ENCODE measurements at places on chromosomes 7 and 10. TPM values are rescaled to one million over a fixed set of nuclear protein-coding genes. Genes with fewer than 3 reads are reported as not detected.

LRIT1 gene
- total RNA-seq, result not detected

TUBB8 gene
- not detected for total RNA-seq

POLR2J2 gene
- 7.4 TPM for total RNA-seq

AGAP6 gene
- 4.2 TPM for total RNA-seq

SHH gene
- not detected for total RNA-seq

SPAG6 gene
- not detected for total RNA-seq

LOXL4 gene
- total RNA-seq, result 52.4 TPM

AKR1C4 gene
- total RNA-seq, result not detected

DNA sequence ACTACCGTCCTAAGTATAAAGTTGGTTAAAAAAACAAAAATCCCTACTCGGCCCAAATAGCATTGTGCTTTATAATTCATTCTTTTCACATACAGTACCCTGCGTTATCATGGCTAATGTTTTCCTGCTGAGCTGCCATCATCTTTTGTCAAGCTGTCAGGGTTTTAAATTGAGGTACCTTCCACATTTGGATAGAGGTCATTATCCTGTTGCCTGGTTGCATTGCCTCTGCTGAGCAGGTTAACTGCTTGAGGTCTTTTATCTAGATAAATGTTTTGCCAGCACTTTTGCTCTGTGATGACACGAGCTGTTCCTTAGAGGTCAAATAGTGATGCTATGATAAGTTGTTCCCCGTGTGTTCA lies 94.4 kb upstream of the FZD1 start:
- no peak overlapping the region for H3K27ac ChIP-seq
- no peaks in the 10 kb centered on the region for H3K27me3 ChIP-seq
- H3K4me1 ChIP-seq, result peaks cover 46% of the 10 kb centered on the region
- DNase-seq, result no peak
- H3K4me3 ChIP-seq, result no peak overlapping the region

DNA sequence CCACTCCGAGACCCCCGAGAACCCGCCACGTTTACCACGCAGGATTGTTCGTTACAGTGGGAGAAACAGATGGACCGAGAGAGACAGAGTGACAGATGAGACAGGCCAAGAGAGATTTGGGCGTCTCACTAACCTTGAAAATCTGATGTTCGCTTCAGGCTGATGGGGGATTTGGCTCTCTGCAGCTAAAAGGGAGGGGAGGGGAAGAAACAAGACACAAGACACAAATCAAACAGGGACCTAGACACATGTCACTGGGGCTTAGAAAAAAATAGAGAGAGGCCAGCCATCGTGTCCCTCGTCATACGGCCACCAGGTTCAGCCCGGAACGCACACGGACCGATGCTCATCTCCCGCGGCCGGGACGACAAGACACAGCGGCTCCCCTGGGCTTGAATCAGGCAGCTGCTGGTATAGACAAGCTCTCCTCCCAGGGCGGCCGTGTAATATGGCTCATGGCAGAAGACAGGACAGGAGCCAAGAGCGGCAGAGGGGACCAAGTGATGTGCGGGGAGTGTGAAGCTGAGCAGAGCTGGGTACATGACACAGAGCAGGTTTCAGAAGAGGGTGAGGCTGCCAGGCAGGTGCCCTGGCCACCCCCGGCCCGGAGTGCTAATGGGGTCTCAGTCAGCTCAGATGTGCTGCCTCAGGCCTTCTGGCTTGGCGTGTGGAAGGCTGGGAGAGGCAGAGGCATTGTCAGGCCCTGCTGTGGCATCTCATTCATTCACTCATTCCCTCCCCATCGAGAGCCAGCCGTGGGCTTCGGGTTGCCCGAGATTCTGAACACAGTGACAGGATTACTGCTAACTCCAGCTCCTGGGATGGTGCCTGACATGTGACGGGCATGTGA lies 88.5 kb upstream of the GNA12 start:
- no peak for DNase-seq
- H3K27ac ChIP-seq, result no peak overlapping the region
- no peak overlapping the region for H3K4me3 ChIP-seq
- H3K4me1 ChIP-seq, result peaks cover 8% of the 10 kb centered on the region

DNA sequence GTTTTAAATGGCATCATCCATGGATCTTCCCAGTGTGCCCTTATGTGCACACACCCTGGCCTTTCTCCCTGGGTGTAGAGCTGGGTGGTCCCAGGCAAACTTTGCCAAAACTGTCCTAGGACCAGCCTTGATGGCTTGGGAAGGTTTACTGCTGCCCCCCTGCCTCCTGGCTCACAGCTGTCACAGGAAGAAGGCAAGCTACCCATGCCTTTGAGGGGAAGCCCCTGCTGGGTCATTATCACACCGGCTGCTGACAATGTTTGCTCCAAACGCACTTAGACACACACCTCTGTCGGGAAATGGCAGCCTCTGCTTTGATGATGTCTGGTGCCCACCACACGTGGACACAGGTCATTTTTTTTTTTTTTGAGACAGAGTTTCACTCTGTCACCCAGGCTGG lies 25.2 kb upstream of the FIGNL1 start:
- H3K27ac ChIP-seq, result no peak overlapping the region
- no peak overlapping the region for H3K4me3 ChIP-seq
- no peaks in the 10 kb centered on the region for H3K4me1 ChIP-seq
- DNase-seq, result no peak

DNA sequence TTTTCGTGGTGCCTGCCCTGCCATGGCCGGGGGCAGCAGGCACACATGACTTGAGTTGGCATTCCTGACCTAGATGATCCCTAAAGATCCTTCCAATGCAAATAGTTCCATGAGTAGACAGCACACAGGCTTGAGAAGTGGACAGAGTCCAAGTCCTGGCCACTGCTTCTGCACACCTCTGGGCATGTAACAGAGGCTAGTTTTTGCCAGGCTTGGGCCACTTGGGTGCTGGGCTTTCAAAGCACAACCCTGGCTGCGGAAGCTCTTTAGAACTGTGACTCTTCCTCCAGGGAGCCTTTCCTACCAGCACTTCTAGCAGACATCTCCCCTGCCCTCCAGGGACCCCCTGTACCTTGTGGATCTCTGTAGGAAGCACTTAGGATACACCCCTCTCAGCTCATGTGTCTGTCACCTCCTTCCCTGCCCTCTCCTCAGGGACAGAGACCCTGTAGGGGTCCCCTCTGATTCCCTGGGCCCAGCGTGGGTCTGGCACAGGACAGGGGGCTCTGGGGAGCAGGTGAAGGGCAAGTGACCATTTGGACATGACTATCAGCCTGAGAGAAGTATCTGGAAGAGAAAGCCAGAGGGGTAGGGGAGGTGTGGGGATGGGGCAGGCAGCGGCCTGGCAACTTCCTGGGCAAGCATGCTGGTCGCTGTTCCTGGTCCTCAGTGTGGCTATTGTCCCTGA lies 36.2 kb downstream of the ZCCHC24 start:
- H3K4me3 ChIP-seq, result no peak overlapping the region
- H3K4me1 ChIP-seq, result peaks cover 79% of the 10 kb centered on the region
- H3K27ac ChIP-seq, result no peak overlapping the region
- DNase-seq, result no peak

DNA sequence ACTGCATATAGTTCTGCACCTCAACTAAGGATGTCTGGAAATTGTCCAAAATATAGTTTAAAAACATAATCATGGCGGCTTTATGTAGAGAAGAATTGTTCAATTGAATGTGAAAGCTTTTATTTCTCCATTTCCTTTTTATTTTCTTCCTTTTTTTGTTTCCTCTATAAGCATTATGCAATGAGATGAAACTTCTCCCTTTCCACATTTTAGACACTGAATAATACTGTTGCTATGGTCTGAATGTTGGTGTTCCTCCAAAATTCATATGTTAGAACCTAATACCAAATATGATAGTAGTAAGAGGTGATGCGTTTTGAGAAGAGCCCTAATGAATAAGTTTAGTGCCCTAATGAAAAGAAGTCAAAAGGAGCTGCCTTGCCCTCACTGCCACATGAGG lies 175.0 kb downstream of the RNLS start:
- H3K4me3 ChIP-seq, result no peak overlapping the region
- H3K36me3 ChIP-seq, result no peaks in the 10 kb centered on the region
- no peak overlapping the region for H3K27ac ChIP-seq
- no peaks in the 10 kb centered on the region for H3K27me3 ChIP-seq

GRCh38 chr10:32411797-32412498 lies 34.0 kb upstream of the CCDC7 start:
- no peak overlapping the region for H3K27ac ChIP-seq
- DNase-seq, result no peak
- no peaks in the 10 kb centered on the region for H3K36me3 ChIP-seq
- peaks cover under 1% of the 10 kb centered on the region for H3K27me3 ChIP-seq
- H3K4me1 ChIP-seq, result peaks cover 32% of the 10 kb centered on the region
- no peak overlapping the region for H3K4me3 ChIP-seq

- H3K4me3 ChIP-seq, result no peak overlapping the region
- H3K4me1 ChIP-seq, result no peaks in the 10 kb centered on the region
- DNase-seq, result no peak
Observed at GRCh38 chr10:67119651-67120050, 193.8 kb downstream of the LRRTM3 start.

DNA sequence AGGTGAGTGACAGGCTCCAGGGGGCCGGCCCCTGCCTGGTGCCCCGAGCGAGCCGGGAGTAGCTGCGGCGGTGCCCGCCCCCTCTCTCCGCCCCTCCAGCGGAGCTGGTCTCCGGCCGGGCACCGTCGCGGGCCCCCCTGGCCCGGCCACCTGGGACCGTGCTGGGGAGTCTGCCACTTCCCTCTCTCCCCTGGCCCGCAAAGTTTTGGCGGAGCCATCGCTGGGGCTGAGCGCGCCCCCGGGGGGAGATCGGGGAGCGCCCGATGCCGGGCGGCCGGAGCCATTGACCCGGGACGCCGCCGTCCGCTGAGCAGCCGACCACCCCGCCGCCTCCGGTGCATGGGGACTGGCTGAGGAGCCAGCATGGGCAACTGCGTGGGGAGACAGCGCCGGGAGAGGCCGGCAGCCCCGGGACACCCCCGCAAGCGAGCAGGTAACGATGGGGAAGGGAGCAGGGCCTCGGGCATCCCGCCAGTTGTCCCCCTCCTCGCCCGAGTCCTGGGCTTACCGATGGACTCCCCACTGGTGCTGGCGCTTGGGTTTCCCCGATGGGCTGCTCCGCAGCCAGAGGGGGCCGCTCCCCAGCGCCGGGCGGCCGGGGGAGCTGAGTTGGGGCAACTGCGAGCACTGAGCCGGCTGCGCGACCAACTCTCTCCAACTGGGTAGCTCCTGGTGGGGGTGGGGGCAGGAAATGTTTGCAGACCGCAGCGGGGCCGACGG lies at the start of gene UBTD1:
TSS of gene UBTD1 (plus strand) at position 84 of the 720 bp plus-strand sequence. CDS start at position 364, 280 bp downstream.
- peaks cover 55% of the 10 kb centered on the region for H3K4me1 ChIP-seq
- DNase-seq, result no peak
- peak within 1 kb of the TSS; percentile 83 for H3K27ac ChIP-seq
- no peaks in the 10 kb centered on the region for H3K36me3 ChIP-seq
- no peaks in the 10 kb centered on the region for H3K27me3 ChIP-seq

DNA sequence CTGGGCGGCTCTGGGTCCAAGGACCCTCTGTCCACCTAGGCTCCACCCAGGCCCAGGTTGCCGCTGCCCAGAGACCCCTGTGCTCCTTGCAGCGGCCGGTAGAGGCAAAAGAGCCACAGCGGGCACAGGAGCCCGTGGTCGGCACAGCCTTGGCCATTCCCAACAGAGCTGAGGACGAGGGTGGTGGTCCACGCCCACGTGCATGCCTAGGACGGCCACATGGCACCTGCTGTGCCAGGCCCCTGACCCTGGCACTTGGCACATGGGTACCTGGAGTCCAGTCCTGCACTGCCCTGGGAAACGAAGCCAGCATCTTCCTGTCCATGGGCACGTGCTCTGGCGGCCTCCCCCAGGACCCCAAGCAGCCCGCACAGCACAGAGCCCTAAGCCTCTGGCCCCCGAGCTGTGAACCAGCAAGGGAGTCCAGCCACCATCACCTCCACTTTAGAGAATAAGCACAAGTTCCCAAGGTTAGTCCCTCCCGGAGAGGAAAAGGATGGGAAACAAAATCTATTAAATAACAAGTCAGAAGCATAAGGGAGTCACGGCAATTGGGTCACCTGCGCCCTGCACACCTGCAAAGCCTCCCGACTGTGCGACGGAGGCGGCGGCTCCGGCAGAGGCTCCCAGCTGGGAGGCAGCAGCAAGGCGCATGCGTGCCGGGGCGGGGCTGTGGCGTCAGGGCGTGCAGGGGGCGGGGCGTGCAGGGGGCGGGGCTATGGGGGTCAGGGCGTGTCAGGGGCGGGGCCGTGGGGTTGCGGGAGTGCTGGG lies 59.1 kb downstream of the STK32C start:
- no peak overlapping the region for H3K27ac ChIP-seq
- peaks cover 14% of the 10 kb centered on the region for H3K27me3 ChIP-seq
- H3K4me1 ChIP-seq, result no peaks in the 10 kb centered on the region
- no peak for DNase-seq

GRCh38 chr10:113720386-113720785 lies 31.1 kb upstream of the PLEKHS1 start:
- no peak for DNase-seq
- H3K27ac ChIP-seq, result no peak overlapping the region
- peaks cover 8% of the 10 kb centered on the region for H3K36me3 ChIP-seq
- H3K4me1 ChIP-seq, result no peaks in the 10 kb centered on the region
- H3K4me3 ChIP-seq, result no peak overlapping the region

DNA sequence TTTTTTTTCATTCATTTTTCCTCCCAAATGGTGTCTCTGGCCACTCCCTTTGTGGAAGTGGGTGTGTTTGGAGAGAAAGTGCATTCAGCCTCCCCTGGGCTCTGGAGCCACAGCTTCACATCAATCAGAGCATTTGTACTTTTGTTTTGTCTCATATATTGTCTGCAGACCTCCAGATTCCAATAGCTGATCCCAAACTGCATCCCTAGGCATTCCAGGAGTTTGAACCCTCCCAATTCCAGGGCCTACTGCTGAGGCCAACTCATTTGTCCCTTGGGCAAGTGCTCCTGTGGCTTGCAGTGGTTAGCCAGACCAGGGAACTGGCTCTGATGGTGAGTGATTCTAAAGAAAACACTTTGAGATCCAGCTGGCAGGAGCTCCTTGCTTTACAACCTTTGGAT lies 163.3 kb downstream of the IPMK start:
- no peak overlapping the region for H3K27ac ChIP-seq
- no peak overlapping the region for H3K4me3 ChIP-seq
- peaks cover 17% of the 10 kb centered on the region for H3K27me3 ChIP-seq
- no peaks in the 10 kb centered on the region for H3K36me3 ChIP-seq

DNA sequence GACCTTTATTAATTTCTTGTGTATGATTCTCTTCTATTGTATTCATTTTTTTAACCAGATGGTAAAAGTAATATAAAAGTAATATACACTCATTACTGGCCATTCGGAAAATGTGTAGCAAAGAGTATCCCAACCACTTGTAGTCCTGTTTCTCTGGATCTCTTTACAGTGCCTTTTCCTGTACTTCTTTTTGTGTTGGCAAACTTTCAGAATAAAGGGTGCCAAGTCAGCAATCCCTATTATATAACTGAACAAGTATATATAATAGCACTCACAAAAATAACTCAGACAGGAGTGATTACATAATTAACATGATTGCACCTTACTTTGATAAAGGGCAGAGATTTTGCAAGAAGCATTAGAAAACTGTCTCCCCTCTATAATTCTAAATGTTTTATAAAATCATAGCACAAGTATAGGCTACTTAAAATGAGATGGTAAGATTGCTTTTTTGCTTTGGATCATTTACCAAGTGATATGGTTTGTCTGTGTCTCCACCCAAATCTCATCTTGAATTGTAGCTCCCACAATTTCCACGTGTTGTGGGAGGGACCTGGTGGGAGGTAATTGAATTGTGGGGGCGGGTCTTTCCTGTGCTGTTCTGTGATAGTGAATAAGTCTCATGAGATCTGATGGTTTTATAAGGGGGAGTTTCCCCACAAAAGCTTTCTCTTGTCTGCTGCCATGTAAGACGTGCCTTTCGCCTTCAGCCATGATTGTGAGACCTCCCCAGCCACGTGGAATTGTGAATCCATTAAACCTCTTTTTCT lies 41.5 kb upstream of the EPC1 start:
- H3K4me3 ChIP-seq, result no peak overlapping the region
- no peaks in the 10 kb centered on the region for H3K27me3 ChIP-seq
- H3K4me1 ChIP-seq, result peaks cover 11% of the 10 kb centered on the region
- H3K36me3 ChIP-seq, result no peaks in the 10 kb centered on the region
- no peak overlapping the region for H3K27ac ChIP-seq
